ENCODE measurements at places on chromosomes 3 and 15.
A peak's percentile ranks its signal among the peaks of the same experiment; 100 is the strongest.

DNA sequence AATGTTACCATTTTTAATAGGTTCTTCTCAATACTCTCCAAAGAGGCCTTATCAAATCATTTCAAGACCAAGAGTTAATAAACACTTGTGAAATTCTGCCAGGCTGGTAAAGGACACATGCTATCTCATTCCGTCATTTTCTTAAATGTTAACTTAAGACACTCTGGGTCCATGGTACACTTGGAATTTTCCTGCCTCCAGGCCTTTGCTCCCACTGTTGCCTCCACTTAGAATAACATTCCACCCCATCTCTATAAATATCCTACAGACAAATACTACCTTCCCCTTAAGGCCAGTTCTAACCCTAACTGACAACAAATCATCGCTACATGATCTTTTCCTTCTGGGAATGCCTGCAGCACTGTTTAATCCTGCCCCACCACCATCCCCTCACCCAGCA lies 24.1 kb downstream of the MAGI1 start:
- ATAC-seq, result no peak

DNA sequence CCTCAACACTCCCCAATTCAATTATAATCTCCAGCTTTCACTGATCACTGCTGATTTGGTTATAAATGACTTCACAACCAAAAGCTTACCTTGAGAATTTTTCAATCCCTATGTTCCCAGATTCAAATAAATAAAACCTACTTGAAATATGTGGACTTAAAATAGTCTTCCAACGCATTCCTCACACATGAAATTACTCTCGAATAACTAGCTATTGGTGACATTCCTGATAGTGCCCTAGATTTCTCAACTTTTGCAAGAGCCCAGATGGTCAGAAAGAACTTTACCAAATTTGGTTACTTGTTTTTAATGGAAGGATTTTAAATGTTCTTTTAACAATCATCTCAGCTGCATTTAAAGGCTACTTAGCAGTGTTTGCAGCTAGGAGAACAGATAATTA lies 605.5 kb downstream of the FHIT start:
- ATAC-seq, result no peak

DNA sequence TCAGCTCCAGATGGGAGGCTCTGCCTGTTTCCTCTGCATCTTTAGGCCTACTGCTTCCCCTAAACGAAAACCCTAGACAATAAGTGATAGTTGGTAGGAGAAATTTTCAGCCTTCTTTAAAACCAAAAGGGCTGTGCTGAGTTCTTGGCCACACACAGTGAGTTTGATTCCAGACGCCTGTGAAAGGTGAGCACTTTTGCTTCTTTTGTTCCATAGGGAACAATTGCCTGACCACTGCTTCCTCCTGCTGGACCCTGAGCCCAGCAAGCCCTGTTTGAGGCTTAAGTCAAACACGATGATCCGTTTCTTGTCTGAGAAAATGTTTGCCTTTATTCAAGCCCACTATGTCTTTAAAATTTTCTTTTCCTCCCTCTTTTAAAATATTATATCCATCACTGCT lies 493.9 kb downstream of the ZIC1 start:
- ATAC-seq, result no peak

DNA sequence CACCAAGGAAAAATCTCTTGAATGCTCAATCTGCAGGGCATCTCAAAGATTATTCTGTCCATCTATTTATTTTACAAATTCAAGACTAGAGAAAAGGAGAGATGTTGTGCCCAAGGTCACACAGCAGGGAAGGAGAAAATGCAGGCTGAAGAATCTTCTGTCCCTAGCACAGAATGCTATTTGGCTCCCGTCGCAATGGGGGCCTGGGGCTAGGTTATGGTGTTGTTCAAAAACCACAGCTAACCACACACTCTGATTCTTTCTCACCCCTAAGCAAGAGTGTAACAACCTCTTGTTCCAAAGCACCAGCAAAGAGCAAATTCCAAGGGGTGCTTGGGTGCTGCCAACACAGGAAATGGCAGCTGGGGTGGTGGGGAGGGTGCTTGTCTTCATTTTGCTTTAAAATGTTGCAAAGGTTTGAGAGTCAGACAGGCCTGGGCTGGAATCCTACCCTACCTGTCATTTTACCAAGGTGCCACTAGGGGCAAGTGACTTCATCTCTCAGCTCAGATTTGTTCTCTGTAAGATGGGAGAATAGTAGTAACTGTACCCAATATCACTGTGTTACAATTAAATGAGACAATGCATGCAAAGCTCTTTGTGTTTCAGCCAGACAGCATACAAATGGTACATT lies 112.5 kb downstream of the ADAMTS9 start:
- ATAC-seq, result peak; percentile 90

GRCh38 chr3:10907262-10907661 lies 85.3 kb upstream of the SLC6A1 start:
- ATAC-seq, result no peak

DNA sequence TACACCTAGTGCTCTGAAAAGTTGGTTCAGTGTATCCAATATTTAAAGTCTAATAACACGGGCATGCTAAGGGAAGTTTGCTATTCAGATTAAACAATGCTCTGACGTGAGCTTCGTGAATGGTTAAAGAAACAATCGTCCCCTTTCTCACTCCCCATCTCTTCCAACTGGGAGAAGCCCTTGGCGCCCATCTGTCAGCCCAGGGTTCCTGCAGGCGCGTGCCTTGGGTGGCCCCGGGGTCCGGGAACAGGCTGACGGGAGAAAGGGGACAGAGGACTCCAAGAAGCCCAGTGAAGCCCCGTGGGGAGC lies 413 bp downstream of the SEC22C start:
- no peak for ATAC-seq

DNA sequence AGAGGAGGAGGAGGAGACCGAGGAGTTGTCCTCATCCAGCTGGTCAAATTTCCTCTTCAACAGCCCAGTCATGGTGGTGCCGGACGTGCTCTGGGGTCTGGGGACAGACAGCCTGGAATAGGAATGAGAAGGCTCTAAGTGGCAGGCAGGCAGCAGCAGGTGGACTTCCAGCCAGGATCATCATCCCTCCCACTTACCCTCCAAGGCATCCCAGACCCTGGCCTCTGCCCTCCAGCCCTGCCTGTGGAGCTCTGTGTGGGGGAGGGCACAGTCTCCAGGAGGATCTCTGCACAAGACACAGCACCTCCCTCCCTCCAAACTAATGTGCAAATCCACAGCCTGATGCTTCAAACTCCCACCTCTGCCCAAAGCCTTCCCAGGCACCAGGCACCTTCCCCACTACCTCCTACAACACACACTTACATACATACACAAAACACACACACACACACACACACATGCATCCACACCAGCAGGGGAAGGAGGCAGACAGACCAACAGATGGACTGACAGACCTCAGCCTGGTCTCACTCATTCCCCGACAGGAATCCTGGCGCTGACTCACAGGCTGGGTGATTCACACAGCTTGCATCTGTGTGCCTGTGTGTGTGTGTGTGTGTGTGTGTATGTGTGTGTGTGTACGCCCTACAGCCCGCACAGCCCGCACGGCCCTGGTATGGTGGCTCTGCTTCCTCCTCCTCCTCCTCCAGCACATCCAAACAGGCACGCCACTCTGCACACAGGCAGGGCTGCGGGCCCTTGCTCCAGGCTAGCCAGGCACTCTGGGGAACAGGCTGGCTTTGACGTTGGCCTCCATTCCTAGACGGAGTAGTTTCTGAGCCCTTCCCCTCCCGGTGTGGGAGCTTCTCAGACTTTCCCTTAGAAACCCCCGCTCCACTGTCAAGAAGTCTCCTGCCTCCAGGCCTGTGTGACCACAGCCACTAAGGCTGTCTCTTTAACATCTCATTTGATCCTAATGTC lies 6.5 kb downstream of the CSRNP1 start:
- peak; percentile 60 for ATAC-seq
